Activated CD8-positive, alpha-beta memory T cell treated with anti-CD3 and anti-CD28 coated beads for 24 hours (primary cell): ENCODE measurements at places on chromosomes 2 and 18.

GRCh38 chr2:16100006-16100405, 159.7 kb downstream of the MYCN start:
- DNase-seq = no peak

- no peak for DNase-seq
Observed at GRCh38 chr2:168006498-168006897, 240.9 kb downstream of the STK39 start.

DNA sequence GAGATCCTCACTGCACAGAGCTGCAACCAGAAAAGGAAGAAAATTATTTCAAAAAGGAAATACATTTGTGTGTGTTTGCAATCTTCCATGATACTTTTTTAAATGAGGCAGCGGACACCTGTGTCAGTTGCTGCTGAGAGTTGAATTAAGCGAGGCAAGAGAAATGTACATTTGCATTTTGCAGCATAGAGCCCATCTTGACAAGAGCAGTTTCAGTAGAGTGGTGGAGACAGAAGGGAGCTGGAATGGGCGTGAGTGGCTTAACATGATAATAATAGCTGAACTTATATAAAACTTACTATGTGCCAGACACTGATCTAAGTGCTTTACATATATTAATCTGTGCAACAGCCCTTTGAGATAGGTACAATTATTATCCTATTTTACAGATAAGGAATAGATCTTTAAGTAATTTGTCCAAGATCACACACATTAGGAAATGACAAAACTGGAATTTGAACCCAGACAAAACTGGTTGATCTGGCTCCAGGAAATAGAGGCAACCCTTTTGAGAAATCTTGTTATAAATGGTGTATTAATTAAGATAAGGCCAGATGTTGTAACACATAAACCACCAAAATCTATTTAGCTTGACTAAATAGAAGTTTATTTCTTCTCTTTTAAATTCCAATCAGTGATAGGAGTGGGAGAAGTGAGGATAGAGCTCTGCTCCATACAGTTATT, 68.7 kb downstream of the SDC1 start:
- no peak for DNase-seq

DNA sequence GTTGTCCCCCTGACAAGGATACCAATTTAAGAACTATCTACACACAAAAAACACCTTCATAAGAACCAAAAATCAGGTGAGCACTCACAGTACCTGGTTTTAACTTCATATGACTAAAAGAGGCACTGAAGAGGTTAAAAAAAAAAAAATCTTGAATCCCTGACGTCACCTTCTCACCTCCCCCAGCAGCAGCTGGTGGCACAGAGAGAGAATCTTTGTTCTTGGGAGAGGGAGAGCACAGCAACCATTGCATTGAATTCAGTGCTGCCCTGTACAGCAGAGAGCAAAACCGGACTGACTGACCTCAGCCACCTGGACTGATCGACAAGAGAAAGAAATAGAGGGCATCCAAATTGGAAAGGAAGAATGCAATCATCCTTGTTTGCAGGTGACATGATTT, 566.0 kb downstream of the TMX3 start:
- no peak for DNase-seq

DNA sequence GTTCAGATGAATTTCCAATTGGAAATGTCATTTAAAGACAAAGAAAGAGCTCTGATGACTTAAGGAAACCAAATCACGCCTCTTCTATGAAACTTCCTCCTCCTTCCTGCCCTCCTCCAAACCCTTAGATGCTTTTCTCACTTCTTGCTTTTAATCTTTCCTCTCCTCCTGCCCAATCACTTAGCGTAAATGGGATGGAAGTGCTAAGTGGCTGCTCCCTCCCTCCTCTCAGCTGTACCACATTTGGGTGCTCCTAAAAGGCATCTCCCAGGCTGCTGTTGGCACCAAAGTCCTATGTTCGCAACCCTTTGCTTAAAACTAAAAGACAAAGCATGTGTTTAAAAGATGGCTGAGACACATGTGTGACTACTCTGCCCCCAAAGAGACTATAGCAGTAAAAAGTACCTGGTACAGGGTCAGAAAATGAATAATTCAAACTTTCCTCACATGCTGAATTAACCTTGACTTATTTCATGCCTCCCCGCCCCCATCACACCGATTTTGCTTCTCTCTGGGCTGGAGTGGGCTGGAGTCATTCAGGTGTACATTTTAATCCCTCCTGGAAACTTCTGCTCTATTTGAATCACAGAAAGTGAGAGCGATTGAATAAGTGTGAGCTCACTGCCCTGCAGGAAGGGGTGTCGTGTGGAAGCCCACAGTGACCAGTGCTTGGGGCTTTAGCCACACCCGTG, 59.2 kb upstream of the KLF7 start:
- peak; percentile 73 for DNase-seq

- DNase-seq = no peak
Observed at GRCh38 chr2:109151519-109151918, 22.5 kb downstream of the SH3RF3 start.

DNA sequence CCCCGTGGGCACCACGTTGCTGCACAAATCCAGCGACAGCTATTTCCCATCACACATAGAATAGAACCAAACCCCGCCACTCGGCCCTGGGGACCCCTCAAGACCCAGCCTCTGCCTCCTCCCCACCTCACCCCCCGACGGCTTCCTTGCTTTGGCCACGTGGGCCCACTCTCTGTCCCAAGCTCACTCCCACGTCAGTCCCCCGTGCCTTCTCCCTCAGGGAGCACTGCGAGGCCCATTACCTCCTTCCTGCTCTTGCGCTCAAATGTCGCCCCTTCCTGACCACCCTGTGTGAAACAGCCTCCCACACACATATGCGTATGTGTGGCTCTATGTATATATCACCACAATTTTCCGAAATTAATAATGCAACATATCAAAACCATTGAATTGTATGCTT, 239.7 kb downstream of the SH3BP4 start:
- DNase-seq = no peak

- no peak for DNase-seq
Observed at GRCh38 chr2:102780467-102780866, 18.6 kb downstream of the TMEM182 start.

DNA sequence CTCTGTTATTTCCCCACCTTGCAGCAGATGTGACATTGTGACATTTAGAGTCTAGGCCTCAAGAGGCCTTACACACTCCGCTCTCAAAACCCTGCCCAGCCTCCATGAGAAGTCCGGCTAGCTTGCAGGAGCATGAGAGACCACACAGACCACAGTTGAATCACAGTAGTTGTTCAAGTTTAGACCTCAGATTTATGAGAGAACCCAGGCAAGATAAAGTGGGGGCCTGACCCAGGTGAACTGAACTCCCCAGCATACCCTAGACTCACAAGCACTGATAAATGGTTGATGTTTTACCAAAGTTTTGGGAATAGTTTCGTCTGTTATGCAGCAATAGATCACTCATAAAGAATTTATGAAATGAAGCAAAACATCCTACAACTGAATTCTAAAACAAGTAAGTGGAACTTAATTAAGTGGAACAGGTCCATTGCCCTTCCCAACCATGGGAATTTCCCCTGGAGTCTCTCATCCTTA, 4.7 kb upstream of the STAT1 start:
- no peak for DNase-seq

DNA sequence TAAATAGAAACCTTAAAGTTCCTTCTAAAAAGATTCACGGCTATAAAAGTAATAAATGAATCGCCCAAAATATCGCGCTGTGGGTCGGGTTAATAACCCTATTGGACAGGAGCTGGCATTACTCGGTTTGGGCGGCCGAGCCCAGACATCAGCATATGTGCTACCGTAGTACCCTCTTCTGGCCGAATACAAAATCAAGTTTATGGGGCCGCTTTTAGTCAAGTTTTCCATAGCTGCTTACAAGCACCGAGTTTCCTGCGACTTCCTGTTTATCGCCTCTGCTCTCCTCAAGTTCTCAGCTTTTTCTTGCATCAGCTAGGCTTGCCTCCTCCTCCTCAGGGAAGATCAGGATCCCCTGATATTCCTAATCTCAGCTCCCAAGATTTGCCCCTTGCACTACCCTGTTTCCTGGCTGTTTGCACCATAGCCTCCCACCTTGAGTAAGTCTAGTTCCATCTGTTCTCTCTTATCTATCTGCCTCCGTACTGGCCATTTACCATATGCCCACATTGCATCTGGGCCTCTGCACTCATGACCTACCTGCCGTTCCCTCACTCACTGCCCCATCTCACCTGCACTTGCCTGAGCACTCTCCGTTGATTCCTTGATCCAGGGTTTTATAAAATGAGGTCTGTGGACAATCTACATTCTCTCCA, 56.1 kb downstream of the SLC35F5 start:
- DNase-seq = peak; percentile 67

DNA sequence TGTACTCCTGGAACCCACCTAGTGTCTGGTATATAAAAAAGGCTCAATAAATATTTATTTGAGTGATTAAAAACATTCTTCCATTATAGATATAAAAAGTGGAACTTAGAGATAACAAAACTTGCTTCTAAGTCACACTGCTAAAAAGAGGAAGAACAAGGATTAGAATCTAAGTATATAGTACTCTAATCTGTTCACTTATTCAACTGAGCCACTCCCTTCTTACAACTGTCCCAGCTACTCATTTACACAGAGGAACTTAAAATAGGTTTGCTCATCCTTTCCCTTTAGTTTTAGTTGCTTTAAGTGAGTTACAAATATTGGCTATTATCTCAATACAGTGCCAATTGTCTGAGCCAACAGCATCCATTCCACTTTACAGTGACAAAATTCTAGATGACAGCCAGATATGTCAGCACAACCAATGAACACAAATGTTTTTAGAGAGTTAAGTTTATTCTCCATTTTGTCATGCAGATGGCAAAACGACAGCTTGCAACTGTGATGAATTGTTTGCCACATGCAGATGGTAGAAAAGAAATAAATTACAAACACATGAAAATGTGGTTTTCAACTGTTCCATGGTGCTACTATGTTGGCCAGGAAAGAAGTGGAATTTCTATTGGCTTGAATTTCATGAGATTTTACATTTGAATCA, 280.7 kb upstream of the ZC3H15 start:
- no peak for DNase-seq

DNA sequence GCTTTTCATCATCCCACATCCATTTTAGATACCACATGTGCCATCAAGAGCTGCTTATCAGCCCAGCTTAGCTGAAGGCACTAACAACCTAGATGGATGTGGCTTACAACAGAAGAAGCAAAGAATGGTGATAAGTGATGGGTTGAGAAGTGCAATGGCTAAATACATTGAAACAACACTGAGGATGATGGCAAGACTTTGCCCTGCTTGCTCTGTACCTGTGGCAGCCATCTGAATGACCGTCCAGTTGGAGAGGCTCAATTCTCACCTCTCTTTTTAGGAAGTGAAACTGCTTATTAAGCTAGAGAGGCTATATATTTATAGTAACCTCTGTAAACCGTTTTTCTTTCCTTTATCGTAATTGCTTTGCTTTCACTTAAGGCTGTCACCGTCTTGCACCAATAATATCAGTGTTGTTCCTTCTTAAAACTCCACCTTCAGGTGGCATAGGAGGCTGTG, 5.7 kb downstream of the GPATCH11 start:
- no peak for DNase-seq

DNA sequence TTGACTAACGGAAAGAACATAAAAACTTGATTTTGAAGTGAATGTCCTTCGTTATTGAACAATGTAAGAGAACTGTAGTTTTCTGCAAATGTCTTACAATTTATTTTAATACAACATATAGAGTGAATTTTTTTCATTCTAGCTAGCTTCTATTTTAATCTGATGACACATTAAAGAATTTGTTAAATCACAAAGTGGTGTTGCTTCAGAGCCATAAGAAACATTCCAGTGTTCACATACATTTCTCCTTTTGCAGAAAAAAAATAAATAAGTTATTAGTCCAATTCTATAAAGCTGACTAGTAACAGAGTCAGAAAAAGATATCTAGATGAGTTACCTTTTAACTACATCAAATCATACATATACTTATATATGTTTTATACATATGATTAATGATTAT, 914.3 kb upstream of the SLC39A10 start:
- no peak for DNase-seq

- DNase-seq = no peak
Observed at GRCh38 chr2:77228391-77228790, 293.8 kb downstream of the LRRTM4 start.

DNA sequence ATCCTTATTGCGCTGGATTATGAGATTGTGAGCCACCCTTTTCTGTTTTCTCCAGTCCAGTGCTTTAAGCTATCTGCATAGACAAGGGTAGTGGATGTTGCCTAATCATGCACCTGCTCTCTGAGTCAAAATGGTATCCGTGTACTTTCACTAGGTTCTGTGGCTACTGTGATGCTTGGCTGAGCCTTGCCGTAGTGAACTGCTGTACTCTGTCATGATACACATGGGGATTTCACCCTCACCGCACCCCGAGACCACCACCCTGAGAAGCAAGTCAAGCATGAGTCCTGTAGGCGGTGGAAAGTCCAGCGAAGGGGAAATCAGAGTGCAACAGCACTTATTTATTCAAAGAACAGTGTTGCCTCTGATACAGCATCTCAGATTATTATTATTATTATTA, 55.0 kb downstream of the ARHGAP25 start:
- DNase-seq = no peak

DNA sequence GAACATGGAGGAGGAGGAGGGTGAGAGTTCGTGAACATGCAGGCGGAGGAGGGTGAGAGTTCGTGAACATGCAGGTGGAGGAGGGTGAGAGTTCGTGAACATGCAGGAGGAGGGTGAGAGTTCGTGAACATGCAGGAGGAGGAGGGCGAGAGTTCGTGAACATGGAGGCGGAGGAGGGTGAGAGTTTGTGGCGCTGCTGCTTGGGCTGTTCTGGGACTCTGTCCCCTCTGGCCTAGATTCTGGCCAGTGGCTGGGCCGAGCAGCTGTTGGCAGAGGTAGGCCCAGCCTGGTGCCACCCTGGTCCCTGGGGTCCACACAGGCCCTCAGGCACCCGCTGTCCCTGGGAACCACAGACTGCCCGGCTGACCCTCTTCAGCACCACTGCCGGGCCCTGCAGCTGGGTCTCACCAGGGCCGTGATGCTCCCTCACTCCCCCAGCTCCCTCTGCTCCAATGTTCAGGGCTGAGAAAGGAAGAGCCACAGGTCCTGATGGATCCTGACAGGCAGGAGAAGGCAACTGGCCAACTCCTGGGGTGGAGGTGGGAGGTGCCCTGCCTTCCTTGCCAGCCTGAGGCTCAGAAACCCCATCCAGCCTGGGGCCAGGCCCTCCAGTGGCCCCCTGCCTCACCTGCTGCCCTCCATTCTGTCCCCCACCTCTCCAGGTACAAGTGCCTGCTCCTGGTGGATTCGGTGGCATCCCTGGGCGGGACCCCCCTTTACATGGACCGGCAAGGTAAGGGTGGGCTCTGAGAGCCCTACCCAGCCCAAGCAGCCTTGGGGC, 3.9 kb downstream of the AGXT start:
- no peak for DNase-seq
